ENCODE measurements at places on chromosomes 7 and 10. TPM values are rescaled to one million over a fixed set of nuclear protein-coding genes. Genes with fewer than 3 reads are reported as not detected.

SLC39A12 gene
- total RNA-seq, result not detected

ERVW-1 gene
- not detected for total RNA-seq

SYT15 gene
- not detected for total RNA-seq

AKR1C2 gene
- total RNA-seq, result 167 TPM

ACSM6 gene
- not detected for total RNA-seq

CNPY1 gene
- not detected for total RNA-seq

LRRN3 gene
- 0.07 TPM for total RNA-seq

NOS3 gene
- 0.51 TPM for total RNA-seq

HOXA9 gene
- total RNA-seq, result not detected

HNRNPA2B1 gene
- total RNA-seq, result 274 TPM

IL2RA gene
- total RNA-seq, result not detected

FKBP6 gene
- not detected for total RNA-seq

CTBP2 gene
- 66.0 TPM for total RNA-seq

CCDC136 gene
- 0.35 TPM for total RNA-seq

PILRA gene
- not detected for total RNA-seq

HGF gene
- 0.49 TPM for total RNA-seq

BHLHA15 gene
- 0.78 TPM for total RNA-seq

ZFAND4 gene
- 2.6 TPM for total RNA-seq

SMO gene
- total RNA-seq, result 17.9 TPM

LRRTM3 gene
- total RNA-seq, result not detected

IFIT2 gene
- 0.28 TPM for total RNA-seq

FFAR4 gene
- not detected for total RNA-seq

MRPS17 gene
- 16.0 TPM for total RNA-seq

C10orf62 gene
- not detected for total RNA-seq

CDNF gene
- 0.21 TPM for total RNA-seq

PLXNA4 gene
- total RNA-seq, result not detected

ZNF365 gene
- 0.42 TPM for total RNA-seq

C10orf90 gene
- not detected for total RNA-seq

IFIT1 gene
- total RNA-seq, result 0.14 TPM

MARVELD1 gene
- 24.3 TPM for total RNA-seq

MICALL2 gene
- 20.7 TPM for total RNA-seq

CAMK2B gene
- total RNA-seq, result not detected

FEZF1 gene
- total RNA-seq, result not detected

KIF11 gene
- total RNA-seq, result 20.8 TPM

ZNF716 gene
- not detected for total RNA-seq

SPDYE2B gene
- not detected for total RNA-seq

HABP2 gene
- total RNA-seq, result not detected

TMEM213 gene
- total RNA-seq, result not detected

MAD1L1 gene
- total RNA-seq, result 42.9 TPM

MMP21 gene
- total RNA-seq, result not detected

INA gene
- total RNA-seq, result 3.7 TPM

TAS2R41 gene
- not detected for total RNA-seq

ZC3HAV1L gene
- total RNA-seq, result 13.1 TPM

MOGAT3 gene
- total RNA-seq, result not detected

FBXL13 gene
- total RNA-seq, result 0.21 TPM

GPER1 gene
- 0.49 TPM for total RNA-seq

GBX1 gene
- total RNA-seq, result not detected

LIPN gene
- 0.93 TPM for total RNA-seq

EEF1AKMT2 gene
- 15.2 TPM for total RNA-seq

ATAD1 gene
- 38.6 TPM for total RNA-seq

All from airway epithelial cell (primary cell).